ENCODE measurements at places on chromosomes 13 and 19. TPM values are rescaled to one million over a fixed set of nuclear protein-coding genes. Genes with fewer than 3 reads are reported as not detected.

GRCh38 chr13:97165502-97166425 is 56.4 kb upstream of the MBNL2 start:
- no peak for DNase-seq

GRCh38 chr13:80011448-80012212 is 329.3 kb downstream of the SPRY2 start:
- DNase-seq, result no peak

DNA sequence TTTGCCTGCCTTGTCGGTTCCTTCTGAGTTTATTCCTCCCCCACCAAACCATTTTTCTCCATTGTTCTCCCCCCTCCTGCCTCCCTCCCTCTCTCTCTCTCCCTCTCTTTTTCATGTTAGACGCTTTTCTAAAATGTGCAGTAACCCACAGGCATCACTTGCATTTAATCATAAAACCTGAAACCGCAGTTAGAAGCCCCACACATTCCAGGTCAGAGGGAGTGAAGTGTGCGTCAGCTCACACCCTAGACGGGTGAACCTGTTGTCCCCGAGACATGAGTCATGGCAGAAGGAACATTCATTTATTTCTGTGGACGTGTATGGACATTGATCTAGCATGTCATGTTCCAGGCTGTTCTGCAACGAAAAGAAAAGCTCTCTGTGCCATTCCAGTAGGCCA is 19.9 kb downstream of the ONECUT3 start:
- no peak for DNase-seq

ZNF536 gene
- not detected for total RNA-seq
